Activated CD8-positive, alpha-beta memory T cell treated with anti-CD3 and anti-CD28 coated beads for 1 hour (primary cell): ENCODE measurements at places on chromosomes 1 and 21.

DNA sequence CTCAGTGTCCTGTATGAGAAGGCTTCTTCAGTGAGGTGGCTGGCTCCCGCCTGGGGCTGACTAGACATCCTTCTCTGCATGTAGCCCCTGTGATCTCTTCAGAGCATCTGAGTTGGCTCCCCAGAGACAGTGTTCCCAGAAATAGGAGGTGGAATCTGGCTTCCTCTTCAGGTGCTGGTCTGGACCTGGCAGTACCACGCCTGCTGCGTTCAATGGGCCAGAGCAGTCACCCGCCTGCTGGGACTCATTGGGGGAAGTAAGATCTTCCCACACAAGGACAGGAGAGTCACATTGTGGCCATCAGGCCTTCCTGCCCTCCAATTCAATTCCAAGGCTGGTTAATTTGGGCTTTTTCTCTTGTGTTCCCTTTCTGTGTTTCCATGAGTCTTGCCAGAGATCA lies 51.0 kb downstream of the ADARB1 start:
- no peak for DNase-seq

- DNase-seq = no peak
Measured at GRCh38 chr1:191206513-191207207, 729.0 kb upstream of the BRINP3 start.

- no peak for DNase-seq
Measured at GRCh38 chr1:93111561-93111960, 32.5 kb downstream of the MTF2 start.

DNA sequence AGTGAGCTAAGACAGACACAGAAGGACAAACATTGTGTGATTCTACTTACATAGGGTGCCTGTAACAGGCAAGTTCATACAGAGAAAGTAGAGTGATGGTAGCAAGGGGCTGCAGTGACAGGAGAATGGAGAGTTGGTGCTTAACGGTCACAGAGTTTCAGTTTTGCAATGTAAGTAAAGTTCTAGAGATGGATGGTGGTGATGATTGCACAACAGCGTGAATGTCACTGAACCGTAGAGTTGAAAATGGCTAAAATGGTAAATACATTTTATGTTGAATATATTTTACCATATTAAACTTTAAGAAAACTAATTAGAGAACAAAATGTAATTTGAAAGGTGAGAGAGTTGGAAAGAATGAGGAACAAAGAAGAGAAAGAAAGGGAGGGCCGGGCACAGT lies 8.7 kb downstream of the CFAP107 start:
- DNase-seq = no peak

- no peak for DNase-seq
Measured at GRCh38 chr1:224791362-224791941, 138.0 kb upstream of the DNAH14 start.

DNA sequence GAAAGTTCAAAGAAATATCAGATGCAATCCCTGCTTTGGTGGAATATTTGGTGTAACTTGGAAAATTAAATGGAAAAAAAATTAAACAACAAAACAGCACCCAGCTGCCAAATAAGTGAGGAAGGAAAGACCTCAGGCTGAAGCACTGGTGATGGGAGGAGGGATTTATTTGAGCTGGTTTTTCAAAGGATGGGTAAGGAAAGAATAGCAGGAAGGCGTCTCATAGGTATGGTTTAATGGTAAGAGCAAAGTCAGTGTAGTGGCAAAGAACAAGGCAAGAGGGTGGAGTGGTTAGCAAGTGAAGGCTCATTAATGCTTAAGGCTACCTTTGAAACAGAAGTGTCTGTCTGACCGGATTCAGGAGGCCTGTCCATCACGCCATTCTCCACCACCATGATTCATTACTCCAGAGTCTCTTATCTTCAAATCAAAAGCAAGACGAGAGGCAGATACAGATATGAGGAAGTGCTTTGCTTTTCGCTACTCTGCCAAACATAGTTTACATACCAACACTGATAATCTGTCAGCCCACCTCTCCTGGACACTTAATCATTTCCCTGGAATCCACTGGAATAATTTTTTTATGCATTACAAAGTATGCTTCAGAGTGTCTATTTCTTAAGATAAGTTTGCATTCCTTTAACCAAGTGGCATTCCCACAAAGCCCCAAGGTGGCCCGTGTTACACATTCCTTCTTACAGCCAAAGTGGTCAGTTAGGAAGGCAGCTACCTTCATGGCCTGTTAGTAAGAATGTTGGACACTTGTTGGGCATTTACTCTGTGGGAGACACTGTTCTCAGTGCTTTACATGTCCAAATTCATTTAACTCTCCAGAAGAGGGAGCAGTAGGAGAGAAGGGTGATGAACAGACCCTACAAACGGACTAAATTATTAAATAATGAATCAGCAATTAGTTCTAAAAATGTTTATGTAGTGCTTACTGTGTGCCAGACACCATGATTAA lies 146.6 kb downstream of the ROR1 start:
- no peak for DNase-seq

GRCh38 chr1:225300381-225300780 lies 127.5 kb downstream of the LBR start:
- no peak for DNase-seq

DNA sequence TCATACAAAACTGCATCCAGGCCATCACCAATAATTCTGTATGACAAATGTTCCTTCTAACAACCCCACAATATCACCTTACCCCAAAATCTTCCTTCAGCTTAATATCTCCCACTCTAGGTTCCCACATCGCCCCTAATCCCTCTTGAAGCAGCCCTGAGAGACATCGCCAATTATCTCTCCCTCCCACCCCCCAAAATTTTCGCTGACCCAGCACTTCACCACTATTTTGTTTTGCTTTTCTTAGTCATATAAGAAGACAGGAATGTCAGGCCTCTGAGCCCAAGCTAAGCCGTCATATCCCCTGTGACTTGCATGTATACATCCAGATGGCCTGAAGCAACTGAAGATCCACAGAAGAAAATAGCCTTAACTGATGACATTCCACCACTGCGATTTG lies 126.3 kb downstream of the ADGRL4 start:
- DNase-seq = no peak

GRCh38 chr21:43354666-43355065 lies 72.3 kb downstream of the SIK1 start:
- no peak for DNase-seq

DNA sequence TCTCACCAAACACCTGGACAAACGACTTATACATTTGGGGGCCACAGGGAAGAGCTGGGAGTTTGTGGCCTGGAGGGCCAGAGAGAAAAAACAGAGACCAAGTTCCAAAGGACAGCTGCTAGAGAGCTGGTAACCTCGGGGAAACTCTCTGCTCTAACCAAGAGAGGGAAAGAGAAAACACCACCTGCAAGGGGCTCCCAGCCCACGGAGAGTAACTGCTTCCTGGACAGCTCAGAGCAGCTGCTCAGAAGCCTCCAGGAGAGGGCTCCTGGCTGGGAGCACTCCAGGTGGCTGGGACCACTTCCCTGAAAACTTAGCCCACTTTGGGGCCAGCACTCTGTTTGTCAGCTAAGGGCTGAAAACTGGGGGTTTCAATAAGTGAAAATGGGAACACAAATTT lies 154.8 kb upstream of the GRIK3 start:
- DNase-seq = no peak

GRCh38 chr1:118989878-118990378 lies 1.8 kb upstream of the TBX15 start:
- DNase-seq = no peak

- peak; percentile 0 for DNase-seq
Measured at GRCh38 chr1:28737307-28738132, 780 bp downstream of the YTHDF2 start.

GRCh38 chr1:226021801-226022200 lies 22.7 kb upstream of the SDE2 start:
- no peak for DNase-seq

DNA sequence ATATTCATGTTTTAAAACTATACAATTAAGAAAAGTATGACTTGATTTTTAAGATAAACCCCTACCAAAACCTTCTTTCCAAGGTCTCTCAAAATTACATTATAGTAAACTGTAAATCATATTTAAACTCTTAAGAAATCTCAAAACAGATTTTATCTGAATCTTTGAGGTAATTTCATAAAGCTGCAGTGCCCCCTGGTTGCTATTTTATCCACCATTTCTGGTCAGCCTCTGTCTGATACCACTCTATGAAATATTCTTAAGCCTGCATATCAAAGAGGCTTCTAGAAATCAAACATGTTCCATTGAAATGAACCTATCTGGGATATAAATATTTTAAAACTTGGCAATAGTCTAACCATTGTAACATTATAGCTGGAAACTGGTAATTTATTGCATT lies 317.3 kb downstream of the COL11A1 start:
- no peak for DNase-seq

DNA sequence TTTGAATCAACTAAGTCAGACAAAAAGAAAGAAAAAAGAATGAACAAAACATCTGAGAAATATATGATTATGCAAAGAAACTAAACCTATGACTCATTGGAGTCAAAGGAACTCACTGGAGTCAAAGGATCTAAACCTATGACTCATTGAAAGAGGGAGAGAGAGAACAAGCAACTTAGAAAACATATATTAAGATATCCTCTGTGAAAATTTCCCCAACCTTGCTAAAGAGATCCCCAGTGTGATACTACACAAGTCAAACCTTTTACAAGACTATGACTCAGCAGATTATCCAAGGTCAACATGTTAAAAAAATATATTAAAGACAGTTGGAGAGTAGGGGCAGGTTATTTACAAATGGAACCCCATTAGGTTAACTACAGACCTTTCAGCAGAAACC lies 1538.3 kb downstream of the NCAM2 start:
- no peak for DNase-seq
